Fibroblast of skin of right quadriceps (primary cell): ENCODE measurements at places on chromosomes 16 and 17.

DNA sequence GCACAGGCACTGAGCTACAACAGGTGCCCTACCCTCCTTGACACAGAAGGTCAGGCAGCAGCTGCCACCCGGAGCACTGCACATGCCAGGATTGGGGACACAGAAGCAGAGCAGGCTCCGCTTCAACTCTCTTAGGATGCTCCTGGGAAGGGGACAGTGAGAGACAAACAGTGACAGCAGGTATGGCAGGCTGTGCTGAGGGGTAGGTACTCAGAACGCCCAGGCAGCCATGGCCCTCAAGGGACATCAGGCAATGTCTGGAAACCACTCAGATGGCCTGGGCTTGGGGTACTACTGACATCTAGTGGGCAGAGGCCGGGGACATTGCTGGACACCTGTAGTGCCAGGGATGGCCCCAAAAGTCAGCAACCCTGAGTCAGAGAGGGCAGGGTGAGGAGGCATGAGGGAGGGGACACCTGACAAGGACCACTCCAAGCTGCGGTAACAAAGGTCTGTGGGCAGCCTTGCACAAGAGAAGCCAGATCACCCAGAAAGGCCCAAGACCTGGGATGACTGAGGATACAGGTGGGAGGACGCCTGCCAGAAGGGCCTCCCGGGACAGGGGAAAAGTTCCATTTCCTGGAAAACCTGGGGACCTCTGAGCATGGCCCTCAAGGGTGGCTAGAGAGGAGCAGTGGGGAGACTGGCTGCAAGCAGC lies 21.2 kb downstream of the PEMT start:
- DNase-seq: no peak

DNA sequence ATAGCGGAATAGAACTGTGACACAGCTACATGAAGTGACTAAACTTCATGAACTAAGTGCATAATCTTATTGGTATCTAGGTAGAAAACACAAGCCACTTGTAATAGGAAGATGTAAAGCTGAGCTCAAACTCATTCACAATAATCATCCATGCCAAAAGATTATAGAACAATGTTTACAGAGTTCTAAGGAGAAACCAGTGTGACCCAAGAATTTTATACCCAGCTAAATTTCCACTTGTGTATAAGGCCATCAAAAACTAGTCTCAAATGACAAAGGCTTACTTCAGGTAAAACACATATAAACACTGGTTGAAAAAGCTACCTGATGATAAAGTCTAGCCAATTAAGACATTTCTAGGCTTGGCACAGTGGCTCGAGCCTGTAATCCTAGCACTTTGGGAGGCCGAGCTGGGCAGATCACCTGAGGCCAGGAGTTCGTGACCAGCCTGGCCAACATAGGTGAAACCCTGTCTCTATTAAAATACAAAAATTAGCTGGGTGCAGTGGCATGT lies 16.9 kb upstream of the CPD start:
- DNase-seq: no peak

DNA sequence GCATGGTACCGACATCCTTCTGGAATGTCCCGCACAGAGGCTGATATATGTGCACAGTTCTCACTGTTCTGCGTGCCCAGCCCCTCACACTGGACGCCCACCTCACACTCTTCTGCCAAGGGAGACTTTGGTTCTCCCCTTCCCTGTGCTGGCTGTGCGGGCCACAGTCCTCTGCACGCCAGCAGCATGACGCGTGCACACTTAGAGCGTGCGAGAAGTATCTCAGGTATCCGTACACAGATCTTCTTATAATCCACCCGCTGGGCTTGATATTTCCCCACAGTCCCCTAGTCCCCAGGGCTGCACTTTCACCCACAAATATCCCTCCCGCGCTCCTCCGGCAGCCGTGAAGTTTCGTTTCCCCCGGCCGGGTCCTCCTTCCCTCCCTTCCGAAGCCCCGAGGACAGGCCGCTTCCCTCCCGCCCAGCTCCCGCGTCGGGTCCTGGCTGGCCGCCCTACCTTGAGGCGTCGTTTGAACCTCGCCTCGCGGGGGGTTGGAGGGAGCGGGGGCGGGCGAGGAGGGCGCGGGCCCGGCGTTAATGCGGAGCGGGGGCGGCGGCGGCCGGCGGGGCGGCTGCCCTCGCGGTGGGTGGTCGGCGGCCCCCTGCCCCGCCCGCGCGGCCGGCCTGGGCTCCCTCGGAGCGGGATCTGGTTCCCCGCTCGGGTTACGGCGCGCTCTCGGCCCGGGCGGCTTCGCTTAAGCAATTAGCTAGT lies 5.0 kb upstream of the FOXF1 start:
- no peak for DNase-seq

- no peak for DNase-seq
Measured at GRCh38 chr17:47857551-47858455, 6.8 kb upstream of the SP6 start.

- peak; percentile 74 for DNase-seq
Measured at GRCh38 chr17:45160447-45161287, 1.0 kb upstream of the HEXIM2 start.

- no peak for DNase-seq
Measured at GRCh38 chr17:58517378-58517927, 3.0 kb upstream of the MTMR4 start.

- no peak for DNase-seq
Measured at GRCh38 chr17:4823373-4824089, 9.6 kb upstream of the MINK1 start.

DNA sequence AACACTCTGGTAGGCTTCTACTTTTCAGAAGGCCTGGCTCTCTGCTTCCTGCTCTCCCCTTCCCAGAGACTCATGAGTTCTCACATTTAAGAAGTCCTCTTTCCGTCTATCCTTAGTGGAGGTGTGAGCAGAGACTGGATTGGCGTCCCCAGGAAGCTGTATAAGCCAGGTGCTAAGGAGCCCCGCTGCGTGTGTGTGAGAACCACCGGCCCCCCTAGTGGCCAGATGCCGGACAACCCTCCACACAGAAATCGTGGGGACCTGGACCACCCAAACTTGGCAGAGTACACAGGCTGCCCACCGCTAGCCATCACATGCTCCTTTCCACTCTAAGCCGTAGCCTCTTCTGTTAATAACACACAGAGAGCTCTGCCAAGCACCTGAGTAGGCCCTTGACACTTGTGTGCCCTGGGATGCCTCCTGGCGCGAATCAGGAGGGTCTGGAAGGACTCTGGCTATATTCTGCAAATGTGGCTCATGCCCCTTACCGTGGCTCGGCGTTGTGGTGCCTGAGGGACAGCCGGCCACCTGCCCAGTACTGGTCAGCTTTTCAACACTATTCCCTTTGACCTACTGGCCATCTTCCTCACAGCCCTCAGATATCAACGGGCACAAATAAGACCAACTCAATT lies 13.9 kb downstream of the CYB5D2 start:
- no peak for DNase-seq

DNA sequence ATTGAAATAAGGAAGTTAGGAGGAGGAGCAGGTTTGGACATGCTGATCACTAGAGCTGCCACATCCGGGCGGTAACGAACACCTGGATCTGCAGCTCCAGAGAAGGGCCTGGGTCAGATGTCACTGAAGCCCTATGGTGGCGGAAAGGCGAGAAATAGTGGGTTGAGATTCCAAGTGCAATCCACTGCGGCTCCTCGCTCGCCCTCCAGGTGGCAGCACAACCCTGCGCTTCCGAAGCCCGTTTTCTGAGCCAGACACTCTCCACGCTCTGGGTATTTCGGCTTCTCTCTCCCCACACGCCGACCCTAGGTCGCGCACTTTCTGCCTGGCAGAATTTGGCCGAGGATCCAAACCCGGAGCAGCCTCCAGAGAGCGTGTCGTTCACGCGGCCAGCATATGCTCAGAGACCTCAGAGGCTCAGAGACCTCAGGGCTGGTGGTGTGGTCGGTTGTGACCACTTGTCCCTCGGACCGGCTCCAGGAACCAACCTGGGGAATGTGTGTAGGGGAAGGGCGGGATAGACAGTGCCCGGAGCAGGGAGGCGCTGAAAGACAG lies 922 bp upstream of the SLC2A4 start:
- DNase-seq: peak; percentile 64

GRCh38 chr16:11673091-11674000 lies 5.1 kb downstream of the SNN start:
- DNase-seq: no peak

DNA sequence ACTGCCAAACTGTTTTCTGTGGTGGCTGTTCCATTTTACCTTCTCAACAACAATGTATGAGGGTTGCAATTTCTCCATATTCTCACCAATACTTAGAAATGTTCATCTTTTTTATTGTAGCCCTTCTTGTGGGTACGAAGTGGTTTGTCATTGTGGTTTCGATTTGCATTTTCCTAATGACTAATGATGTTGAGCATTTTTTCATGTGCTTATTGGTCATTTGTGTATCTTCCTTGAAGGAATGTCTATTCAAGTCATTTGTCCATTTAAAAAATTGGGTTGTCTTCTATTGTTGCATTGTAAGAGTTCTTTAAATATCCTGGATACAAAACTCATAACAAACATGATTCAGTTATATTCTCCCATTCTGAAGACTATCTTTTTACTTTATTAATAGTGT lies 47.5 kb upstream of the CCL2 start:
- DNase-seq: no peak

DNA sequence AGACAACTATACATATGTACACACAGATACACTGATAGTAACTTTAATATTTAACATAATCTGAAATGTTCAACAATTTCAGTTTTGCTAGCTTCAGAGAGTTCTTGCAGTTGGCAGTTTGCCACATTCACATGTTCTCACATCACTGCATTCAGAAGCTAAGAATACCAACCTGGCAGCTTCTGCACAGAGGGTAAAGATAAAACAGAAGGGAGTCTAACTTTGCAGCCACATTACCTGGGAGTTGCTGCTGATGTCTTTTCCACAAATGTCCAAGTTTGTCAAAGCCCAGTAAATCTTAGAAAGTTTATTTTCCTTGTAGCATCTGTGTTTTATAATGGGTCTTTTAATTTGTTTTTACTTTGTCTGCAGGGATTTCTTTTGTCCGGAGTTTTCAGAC lies 332.0 kb downstream of the BCAS3 start:
- DNase-seq: peak; percentile 19

GRCh38 chr17:28113269-28113668 lies 70.8 kb downstream of the NLK start:
- DNase-seq: no peak

DNA sequence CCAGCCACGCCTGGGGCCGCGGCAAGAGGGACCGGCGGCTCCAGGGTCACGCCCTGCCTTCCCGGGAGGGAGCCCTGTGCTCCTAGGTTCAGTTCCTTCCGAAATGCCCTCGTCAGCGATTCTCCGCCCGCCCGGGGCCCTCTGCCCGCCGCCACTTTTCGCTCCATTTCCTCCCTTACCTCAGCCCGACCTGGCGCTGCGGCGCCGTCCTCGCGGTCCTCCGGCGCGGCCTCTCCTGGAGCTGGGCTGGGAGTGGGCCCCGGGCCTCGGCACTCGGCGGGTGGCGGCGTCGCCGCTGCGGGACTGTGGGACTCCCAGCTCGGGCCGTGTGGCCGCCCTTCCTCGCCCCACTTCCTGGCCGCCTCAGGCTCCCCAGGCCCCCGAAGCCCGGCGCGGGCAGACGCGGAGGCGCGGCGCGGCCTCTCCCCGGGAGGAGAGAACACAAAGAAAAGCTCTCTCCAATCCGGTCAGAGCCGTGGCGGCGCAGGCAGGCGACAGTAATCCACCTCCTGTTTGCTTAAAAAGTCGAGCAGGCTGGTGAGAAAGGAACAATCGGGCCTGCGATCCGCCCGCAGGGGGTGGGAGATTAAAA lies 1.6 kb downstream of the BAHCC1 start:
- DNase-seq: peak; percentile 54

- no peak for DNase-seq
Measured at GRCh38 chr17:72922219-72922618, 170.3 kb downstream of the SLC39A11 start.

GRCh38 chr16:69190598-69190997 lies 3.6 kb downstream of the SNTB2 start:
- no peak for DNase-seq

DNA sequence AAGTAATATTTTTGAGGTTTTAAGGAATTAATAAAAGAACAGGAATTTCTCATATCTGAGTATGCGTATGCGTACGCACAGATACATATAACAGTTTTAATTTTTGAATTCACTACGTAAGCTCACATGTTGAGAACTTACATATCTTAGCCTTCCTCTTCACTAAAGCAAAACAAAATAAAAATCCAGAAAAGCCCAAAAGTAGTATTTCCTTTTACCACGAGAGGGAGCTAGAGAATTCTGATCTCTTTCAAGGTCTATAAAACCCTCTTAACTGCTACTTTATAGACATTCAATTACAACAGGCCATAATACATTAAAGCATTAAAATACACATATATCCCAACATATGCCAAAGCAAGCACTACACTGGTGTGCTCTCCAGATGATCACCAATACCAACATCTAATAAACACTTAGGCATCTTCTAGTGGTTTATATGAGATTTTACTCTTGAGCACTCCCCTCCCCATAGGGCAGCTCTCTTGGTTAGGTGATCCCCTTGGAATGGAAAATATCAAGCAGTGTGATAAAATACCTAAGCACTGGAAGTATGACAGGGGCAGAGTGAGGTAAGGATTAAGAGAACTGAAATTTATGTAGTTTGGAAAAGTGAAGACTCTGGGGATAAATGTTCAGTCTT lies 94.0 kb downstream of the SKAP1 start:
- peak; percentile 63 for DNase-seq

DNA sequence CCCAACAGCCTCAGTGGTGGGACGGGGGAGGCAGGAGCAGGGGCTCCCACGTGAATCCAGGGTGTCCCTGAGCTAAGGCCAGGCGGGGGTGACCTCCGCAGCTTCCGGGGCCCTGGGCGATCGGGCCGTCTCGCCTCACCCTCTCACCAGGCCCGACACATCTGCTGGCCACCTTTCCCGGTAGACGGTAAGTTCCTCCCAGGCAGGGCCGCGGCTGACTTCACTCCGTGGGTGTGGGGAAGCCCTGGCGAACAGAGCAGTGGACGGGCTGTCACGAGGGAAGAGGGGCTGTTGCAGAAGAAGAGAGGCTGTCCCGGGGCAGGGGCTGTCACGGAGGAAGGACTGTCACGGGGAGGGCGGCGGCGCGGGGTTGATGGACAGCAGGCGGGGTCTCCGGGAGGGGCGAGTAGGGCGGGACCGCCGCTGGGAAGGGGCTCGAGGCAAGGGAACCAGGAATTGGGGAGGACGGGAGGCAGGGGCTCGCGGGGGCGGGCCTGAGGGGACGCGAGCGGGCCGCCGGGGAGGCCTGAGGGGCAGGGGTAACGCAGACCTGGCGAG lies 498 bp downstream of the PKMYT1 start:
- DNase-seq: no peak

- DNase-seq: no peak
Measured at GRCh38 chr16:57341062-57341440, 17.5 kb upstream of the CCL22 start.

GRCh38 chr17:8481089-8481488 lies 45.4 kb downstream of the NDEL1 start:
- DNase-seq: no peak

- no peak for DNase-seq
Measured at GRCh38 chr17:31537565-31538011, 146.1 kb downstream of the RAB11FIP4 start.
